T-helper 1 cell (primary cell): ENCODE measurements at places on chromosomes 11 and 22.

DNA sequence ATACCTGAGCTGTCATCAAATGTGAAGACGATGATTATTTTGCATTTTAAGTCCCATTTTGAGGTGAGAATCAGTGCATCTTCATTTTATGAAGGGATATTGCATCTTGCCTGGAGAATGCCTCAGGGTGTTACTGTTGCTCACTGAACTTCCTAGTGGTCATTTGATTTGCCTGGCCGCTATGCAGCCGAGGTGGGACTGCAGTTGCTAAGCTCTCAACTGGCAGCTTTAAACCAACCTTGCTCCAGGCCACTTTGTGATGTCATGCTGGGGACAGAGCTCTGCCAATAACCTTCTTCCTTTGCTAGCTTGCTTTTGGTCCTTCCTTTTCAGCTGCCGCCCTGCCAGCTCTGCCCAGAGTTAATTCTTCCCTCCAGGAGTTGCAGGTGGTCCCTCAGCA, 409.4 kb upstream of the B3GAT1 start:
- no peak for DNase-seq

DNA sequence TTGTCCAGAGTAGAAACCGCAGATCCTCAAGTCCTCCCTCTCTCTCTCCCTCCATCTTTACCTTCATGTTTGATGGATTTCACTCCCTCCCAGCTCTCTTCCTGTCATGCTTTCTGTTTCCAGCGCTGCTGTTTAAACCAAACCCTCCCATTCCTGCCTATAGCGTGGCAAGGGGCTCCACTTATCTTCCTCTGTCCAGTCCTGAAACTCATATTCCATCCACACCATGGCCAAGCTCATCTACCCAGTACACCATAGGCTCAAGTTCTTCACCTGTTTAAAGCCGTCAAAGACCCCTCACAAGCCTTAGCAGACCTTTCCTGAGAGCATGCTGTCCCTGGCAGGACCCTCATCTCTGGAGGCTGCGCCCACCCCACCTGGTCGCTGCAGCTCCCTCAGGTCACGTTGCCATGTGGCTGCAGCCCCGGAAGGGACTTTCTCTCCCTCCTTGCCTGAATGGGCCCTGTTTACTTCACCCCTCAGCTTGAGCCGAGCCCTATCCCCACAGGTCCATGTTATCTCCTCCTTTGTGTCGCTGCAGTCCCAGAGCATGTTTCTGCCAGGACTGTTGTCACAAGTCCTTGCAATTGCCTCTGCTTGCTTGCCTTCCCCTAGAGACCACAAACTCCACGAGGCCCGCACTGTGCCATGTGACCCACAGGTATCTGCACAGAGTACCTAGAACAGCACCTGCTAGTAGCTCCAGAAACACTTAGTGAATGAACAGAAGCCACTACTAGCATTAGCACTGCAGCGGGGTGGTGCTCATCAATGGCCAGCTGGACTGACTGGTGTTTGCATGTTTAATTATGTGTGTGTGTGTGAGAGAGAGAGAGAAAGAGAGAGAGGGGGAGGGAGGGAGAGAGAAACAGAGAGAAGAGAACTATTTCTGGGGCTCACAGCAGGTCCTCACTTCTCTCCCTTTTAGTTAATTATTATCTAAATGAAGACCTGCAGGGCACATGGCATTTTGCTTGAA, 149.4 kb upstream of the SNX19 start:
- no peak for DNase-seq

DNA sequence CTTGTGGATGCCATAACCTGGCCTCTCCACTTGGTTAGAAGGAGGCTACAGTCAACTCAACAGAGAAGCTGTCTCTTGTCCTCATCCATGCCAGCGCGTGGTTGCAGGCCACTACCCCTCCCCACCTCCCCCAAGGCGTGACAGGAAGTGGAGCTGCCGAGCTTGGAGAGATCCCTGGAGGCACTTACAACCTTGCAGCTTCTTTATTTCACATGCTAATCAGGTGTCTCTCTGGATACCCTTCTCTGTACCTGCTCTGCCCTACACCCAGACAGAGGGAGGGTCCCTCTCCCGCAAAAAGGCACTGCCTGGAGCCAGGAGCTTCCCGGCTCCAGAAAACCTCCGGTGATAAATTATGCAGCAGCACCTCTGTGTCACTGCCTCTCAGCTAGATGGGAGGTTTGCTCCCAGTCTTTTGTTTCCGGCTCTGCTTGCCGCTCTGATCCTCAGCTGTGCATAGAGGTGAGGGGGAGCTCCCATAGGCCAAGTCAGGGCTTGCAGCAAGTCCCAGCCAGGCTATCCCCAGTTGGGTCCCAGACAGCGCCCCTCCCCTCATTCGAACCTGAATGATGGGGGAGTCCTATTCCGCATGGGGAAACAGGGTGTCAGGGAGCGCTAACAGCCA, 5.7 kb downstream of the LRP4 start:
- DNase-seq: no peak

GRCh38 chr22:38465673-38466490, 2.0 kb upstream of the KDELR3 start:
- no peak for DNase-seq

- no peak for DNase-seq
Observed at GRCh38 chr11:10599388-10600175, 31.1 kb upstream of the LYVE1 start.

GRCh38 chr11:46391578-46392420, at the start of gene CHRM4:
TSS of gene CHRM4 (minus strand) at chr11:46391776. CDS start at chr11:46386557, 5,219 bp downstream.
- DNase-seq: no peak

- peak; percentile 87 for DNase-seq
Observed at GRCh38 chr11:10459029-10459970, 4.2 kb downstream of the AMPD3 start.

DNA sequence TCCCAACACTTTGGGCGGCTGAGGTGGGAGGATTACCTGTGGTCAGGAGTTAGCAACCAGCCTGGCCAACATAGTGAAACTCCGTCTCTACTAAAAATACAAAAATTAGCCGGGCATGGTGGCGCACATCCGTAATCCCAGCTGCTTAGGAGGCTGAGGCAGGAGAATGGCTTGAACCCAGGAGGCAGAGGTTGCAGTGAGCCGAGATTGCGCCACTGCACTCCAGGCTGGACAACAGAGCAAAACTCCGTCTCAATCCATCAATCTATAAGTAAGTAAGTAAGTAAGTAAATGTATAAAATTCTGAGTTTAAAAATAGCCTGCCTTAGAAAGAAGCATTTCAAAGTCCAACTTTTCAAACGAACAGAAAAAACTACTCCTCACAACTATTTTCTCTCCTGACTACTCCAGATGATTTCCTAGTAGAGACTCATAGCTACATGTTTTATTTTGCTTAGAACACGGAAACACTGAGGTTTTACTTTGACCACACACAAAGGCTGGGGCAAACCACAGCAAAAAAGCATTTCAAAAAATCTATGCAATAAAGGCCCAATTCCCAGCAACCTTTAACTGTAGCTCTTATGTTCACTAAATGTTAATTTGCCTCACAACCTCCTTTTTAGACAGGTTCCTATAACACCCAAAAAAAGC, 16.3 kb downstream of the SPTY2D1 start:
- no peak for DNase-seq

DNA sequence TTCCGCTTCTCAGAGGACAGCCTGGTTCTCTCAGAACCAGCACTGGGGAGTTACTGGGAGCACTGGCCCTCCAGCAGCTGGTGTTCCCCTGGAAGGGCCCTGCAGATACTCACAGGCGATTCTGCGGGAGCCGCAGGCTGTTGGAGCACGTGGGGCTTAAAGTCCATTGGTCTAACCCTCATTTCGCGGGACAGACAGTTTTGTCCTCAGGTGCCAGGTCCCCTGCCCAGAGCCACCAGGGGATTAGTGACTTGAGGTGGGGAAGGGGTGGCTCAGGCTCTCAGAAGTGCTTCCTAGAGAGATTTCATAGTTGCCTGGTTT, 53.9 kb downstream of the CACNA1I start:
- DNase-seq: no peak

DNA sequence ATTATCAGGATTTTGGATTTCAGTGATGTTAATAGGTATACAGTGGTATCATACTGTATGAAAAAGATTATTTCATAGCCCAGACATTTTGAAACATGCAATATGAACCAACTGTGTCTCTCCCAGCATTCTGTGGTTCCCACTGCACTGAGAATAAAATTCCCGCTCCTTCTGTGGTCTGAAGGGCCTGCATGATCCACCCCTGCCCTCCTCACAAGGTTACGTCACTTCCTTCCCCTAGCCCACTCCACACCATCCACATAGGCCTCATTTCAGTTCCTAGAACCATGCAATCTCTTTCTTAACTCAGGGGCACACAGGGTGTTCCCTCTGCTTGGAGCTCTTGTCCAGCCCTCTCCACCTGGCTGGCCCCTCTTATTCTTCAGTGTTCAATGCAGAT, 103.1 kb downstream of the TSPAN18 start:
- no peak for DNase-seq

DNA sequence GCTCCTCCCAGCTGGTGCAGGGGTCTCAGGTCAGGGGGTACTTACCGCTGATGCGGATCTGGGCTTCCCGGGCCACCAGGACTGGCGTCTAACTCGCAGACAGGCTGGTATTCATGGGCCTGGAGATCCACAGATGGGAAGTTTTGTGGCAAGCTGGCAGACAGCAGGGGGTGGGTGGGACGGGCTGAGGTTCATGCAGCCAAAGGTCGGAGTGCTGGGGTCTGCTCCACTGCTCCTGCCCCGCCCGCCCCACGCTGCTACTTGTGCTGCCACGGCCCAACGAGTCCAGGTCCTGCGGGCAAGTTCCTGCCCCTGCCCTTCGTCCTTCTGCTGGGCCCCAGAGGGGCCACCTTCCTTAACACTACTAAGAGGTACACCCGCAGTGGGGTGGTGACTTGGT, 3.1 kb downstream of the ACY3 start:
- DNase-seq: no peak
